RPMI8226 (cell line): ENCODE measurements at places on chromosomes 3 and 15.

- no peak for DNase-seq
Observed at GRCh38 chr3:127037418-127037841, 54.5 kb downstream of the PLXNA1 start.

GRCh38 chr3:56119575-56120349 is 348.5 kb downstream of the ERC2 start:
- DNase-seq: no peak

DNA sequence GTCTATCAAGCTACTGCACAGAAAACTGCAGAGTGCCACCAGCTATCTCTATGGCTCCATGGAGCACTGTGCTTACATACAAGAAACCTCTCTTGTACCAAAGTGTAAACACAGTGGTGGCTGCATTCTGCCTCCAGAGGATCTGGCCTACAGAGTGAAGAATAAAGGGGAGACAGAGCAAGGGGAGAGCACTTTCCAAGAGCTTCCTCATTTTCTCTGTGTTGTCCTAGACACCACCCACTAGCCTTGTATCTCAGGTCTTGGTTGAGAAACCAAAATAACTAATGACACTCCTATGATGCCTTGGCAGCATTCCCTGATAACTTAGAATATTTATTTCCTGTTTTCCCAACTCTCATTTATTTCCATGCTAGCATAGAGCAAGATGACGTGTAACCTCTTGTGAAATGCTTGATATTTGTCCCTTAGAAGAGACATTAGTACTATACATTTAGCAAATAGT is 56.9 kb upstream of the PHLDB2 start:
- DNase-seq: no peak

DNA sequence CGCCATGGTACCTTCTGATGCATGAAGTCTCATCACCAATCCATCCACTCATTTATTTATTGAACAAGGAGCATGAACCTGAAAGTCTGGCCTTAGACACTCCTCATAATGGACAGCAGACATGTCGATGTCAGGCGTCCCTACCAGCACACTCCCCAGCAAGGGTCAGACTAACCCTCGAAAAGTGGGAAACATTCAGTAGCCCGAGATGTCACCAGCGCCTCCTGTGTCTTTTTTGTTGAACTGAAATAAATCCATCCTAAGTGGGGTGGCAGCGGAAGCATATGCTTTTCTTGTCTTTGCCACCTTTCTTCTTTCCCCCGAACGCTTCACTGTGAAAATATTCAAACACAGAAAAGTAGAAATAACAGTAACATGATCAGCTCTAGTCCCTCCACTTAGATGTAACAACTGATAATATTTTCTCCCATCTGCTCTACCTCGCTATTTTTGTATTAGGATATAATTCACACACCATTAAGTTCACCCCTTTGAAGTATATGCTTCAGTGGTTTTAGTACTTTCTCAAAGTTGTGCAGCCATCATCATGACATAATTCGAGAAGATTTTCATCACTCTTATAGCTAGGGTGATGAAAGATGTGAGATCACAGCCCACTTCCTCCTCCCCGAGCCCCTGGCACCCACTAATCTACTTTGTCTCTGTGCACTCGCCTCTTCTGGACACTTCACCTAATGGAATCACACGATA is 121.6 kb downstream of the ADAMTS17 start:
- DNase-seq: no peak

GRCh38 chr15:77457191-77457904 is 36.7 kb downstream of the HMG20A start:
- DNase-seq: peak; percentile 73

GRCh38 chr3:180631317-180631716 is 29.4 kb downstream of the TTC14 start:
- no peak for DNase-seq

DNA sequence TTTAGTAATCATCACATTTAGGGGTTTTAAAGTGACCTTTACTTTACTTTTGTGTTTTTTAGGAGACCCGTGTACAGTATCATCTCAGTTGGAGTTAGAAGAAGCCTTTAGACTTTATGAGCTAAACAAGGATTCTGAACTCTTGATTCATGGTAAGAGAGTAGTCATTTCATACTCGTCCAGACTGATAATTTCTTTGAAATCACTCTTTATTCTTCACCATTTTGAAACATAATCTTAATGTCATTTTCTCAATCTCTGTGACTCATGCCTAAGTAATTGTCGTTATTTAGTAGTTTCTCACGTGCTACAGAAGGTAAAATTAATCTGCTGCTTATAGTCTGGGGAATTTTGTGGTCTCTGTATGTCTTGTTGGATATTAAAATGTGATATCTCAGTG is 37.7 kb downstream of the PRKCI start:
- DNase-seq: no peak

- no peak for DNase-seq
Observed at GRCh38 chr3:126469479-126469878, 6.2 kb downstream of the ZXDC start.

- DNase-seq: no peak
Observed at GRCh38 chr3:128313935-128314334, 152.8 kb downstream of the DNAJB8 start.

GRCh38 chr3:126545544-126545943 is 13.2 kb downstream of the C3orf22 start:
- DNase-seq: no peak

- DNase-seq: no peak
Observed at GRCh38 chr3:20622304-20622703, 436.3 kb upstream of the SGO1 start.

DNA sequence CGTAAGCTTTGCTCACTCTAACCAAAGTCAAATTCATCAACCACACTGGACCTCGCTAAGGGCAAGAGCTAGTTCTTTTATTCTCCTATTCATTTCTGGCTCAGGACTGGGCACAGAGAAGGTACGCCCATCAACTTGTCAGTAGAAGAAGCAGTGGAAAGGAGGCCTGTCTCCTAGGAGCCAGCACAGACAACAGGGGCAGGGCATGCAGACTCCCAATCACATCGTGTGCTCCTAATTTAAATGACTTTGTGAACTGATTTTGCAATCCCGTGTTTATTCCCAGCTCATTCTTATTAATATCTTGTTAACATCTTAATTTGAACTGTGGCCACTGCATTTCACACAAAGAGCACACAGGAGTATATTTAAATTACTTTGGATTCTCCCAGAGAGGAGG is 161.1 kb upstream of the BCL6 start:
- no peak for DNase-seq

- DNase-seq: no peak
Observed at GRCh38 chr3:20066850-20067617, 26.8 kb downstream of the KAT2B start.

GRCh38 chr3:172119266-172119969 is 80.0 kb downstream of the FNDC3B start:
- no peak for DNase-seq

- no peak for DNase-seq
Observed at GRCh38 chr3:4425055-4425454, 42.0 kb downstream of the SUMF1 start.

DNA sequence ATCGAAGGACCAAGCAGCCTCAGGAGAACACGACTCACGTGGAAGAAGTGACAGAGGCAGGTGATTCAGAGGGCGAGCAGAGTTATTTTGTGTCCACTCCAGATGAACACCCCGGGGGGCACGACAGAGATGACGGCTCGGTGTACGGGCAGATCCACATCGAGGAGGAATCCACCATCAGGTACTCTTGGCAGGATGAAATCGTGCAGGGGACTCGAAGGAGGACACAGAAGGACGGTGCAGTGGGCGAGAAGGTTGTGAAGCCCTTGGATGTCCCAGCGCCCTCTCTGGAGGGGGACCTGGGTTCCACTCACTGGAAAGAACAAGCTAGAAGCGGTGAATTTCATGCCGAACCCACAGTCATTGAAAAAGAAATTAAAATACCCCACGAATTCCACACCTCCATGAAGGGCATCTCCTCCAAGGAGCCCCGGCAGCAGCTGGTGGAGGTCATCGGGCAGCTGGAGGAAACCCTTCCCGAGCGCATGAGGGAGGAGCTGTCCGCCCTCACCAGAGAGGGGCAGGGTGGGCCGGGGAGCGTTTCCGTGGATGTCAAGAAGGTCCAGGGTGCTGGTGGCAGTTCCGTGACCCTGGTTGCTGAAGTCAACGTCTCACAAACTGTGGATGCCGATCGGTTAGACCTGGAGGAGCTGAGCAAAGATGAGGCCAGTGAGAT is 26.0 kb downstream of the SYNM start:
- no peak for DNase-seq

DNA sequence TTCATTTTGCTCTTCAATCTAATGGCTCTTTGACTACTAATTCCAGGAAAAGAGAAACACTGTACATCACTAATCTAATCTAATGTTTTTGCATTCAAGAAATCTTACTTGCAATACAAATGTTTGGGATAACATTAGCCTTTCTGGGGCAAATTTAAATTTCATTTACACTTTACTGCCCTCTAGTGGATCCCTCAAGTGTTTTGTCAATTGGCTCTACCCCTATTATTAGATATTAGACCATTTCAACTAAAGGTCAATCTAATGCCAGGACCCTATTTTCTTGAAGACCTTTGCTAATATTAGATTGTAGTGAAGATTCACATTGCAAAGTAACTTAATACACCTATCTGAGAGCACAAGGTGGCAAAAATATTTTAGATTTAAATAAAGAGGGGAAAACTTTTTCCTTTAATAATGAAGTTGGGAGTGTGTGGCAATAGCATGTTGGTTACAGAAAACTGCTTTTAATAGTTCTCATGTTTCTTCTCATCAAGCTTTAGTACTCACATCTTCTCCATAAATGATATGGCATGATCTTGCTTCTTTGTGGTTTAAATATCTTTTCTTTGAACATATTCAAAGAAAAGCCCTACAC is 5.0 kb downstream of the C2CD4A start:
- peak; percentile 64 for DNase-seq

- DNase-seq: no peak
Observed at GRCh38 chr3:52089691-52090090, 33.3 kb upstream of the DUSP7 start.

DNA sequence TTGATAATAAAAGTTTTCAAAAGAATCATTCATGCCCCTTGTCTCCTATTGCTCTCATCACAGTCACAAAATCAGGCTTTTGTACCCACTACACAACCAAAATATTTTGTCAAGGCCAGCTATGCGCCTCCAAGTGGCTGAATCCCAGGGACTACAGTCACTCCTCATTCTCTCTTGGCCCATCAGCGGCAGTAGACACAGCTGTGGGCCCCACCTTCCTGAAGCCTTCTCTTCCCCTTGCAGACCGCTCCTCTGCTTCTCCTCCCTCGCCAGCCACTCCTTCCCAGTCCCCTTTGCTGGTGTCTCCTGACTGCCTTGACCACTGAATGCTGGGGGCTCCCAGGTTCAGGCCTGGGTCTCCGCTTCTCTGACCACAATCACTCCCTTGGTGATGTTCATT is 52.1 kb downstream of the LSM3 start:
- no peak for DNase-seq

GRCh38 chr3:184563561-184563925 is 2.0 kb downstream of the EPHB3 start:
- no peak for DNase-seq

GRCh38 chr15:66886241-66886675 is 179.1 kb upstream of the SMAD3 start:
- no peak for DNase-seq

- no peak for DNase-seq
Observed at GRCh38 chr3:112585782-112586181, 23.9 kb downstream of the SLC35A5 start.

- DNase-seq: peak; percentile 14
Observed at GRCh38 chr3:19945969-19946831, 697 bp upstream of the RAB5A start.

GRCh38 chr3:158355623-158356588 is 215.1 kb upstream of the MLF1 start:
- DNase-seq: peak; percentile 87

GRCh38 chr15:94125156-94125555 is 106.2 kb upstream of the MCTP2 start:
- no peak for DNase-seq

DNA sequence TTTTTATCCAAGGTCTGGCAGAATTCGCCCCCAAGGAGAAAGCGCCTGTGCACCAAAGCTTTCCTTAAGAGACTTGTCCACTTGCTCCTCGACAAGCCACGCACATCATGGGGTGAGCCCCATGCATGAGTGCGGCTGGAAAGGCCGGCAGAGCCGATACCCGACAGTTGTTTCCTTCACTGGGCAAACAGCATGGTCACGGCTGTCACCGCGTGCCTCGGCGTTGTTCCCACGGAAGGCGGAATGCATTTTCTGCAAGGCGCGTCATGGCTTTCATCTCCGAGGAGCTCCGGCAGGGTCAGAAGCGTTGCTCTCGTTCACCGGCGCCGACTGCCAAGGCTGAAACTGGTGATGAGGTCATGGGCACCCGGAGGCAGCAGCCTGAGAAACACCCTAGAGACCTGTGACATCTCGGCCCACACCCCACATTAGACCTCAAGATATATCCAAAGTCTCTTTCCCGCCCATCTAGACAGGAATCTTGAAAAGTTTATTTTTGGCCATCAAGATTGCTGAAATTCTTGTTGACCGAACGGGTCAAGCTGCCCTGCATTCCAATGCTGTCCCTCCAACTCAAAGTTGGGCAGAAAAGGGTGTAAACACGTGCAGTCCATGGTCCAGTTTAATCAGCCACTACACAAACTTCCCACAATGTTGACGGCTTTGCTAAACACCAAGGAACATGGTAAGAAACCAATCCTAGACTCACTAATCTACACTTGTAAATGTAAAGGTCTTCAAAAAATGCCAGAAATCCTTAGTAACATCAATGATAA is 604 bp upstream of the TJP1 start:
- peak; percentile 15 for DNase-seq

DNA sequence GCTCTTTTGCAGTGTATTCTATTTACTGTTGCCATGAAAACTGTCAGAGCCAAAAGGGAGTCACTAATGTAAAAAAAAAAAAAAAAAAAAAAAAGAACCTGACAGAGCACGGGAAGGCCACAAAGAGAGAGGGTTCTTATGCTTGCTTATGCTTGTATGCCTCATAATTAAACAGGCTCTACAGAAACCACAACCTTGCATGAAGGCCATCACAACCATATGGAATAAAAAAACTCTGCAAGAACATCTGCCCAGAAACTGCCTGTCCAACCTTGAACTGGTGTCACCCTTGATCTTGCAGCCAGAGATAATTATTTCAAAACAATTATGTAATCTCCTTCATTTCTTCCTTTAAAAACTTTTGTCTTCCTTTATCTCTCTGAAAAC is 50.1 kb downstream of the CFAP20DC start:
- no peak for DNase-seq

- peak; percentile 59 for DNase-seq
Observed at GRCh38 chr3:153026026-153026425, 136.0 kb upstream of the RAP2B start.

- no peak for DNase-seq
Observed at GRCh38 chr3:63845215-63845614, 18.4 kb downstream of the THOC7 start.

- no peak for DNase-seq
Observed at GRCh38 chr15:99282586-99282985, 31.3 kb downstream of the LRRC28 start.
